ENCODE measurements at places on chromosomes 3 and 15. TPM values are rescaled to one million over a fixed set of nuclear protein-coding genes. Genes with fewer than 3 reads are reported as not detected.
A peak's percentile ranks its signal among the peaks of the same experiment; 100 is the strongest.

DNA sequence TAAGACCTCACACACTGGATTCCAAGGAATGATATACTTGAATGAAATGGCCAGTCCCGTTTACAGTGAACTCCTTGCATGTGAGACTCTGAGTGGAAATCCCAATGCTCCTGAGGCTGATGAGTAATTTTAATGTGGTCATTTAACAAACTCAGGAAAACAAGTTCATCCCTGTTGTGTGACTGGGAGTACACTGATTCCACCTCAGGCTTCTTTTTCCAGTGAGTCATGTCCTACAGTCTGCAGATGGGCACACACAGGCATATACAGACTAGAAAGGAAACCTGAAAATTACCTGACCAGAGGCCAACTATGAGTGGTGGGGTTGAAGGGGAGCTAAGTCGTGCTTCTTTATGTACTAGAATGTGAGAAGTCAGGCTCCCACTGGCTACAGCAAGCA lies 5.8 kb downstream of the SQOR start:
- DNase-seq, result no peak
- H3K27ac ChIP-seq, result no peak overlapping the region
- H3K4me3 ChIP-seq, result no peak overlapping the region
- H3K27me3 ChIP-seq, result peaks cover 42% of the 10 kb centered on the region
- H3K36me3 ChIP-seq, result no peaks in the 10 kb centered on the region

VGLL3 gene
- 10.4 TPM for total RNA-seq

DNA sequence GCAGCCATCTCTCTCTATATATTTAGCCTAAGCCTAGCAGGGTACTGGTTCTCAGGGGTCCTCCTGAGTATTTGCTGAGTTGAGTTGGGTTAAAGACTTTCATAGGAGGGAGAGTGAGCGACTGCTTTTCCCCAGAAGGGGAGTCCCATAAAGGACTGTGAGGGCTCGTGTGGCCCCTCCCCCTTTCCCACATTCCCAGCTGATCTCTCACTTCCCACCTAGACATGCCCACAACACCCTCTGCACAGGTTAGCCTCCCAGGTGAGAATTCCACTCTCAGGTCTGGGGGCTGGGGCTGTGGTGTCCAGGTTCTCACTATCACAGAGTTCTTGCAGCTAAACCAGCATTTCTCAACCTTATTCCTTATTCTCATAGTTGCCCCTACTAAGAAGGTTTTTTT lies 15.8 kb downstream of the EPHB1 start:
- peaks cover 53% of the 10 kb centered on the region for H3K4me1 ChIP-seq
- H3K4me3 ChIP-seq, result no peak overlapping the region
- H3K27ac ChIP-seq, result peak overlapping the region; percentile 34

- peaks cover 81% of the 10 kb centered on the region for H3K4me1 ChIP-seq
- no peaks in the 10 kb centered on the region for H3K27me3 ChIP-seq
- H3K4me3 ChIP-seq, result no peak overlapping the region
- H3K36me3 ChIP-seq, result peaks cover 13% of the 10 kb centered on the region
- DNase-seq, result no peak
- peak overlapping the region; percentile 38 for H3K27ac ChIP-seq
These were observed 6.6 kb downstream of the OSBPL10 start for GRCh38 chr3:31974471-31974870.

GATA2 gene
- 1.5 TPM for total RNA-seq

FGD5 gene
- 19.3 TPM for total RNA-seq

DNA sequence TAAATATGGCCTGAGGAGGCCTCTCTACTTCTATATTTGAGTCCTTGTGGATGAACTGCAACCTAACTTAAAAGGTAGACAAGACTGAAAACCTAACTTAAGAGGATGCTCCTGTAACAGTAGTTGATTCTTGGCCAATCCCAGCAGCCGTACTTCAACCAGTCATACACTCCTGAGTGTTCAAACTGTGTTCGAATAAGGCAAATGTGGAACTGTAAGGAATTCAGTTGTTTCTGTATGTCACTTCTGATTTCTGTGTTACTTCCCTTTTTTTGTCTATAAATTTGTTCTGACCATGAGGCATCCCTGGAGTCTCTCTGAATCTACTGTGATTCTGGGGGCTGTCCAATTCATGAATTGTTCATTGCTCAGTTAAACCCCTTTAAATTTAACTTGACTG lies 20.5 kb downstream of the GALK2 start:
- H3K27ac ChIP-seq, result no peak overlapping the region
- H3K4me1 ChIP-seq, result peaks cover 37% of the 10 kb centered on the region
- H3K36me3 ChIP-seq, result no peaks in the 10 kb centered on the region
- no peaks in the 10 kb centered on the region for H3K27me3 ChIP-seq

GRCh38 chr3:114660808-114661207 lies 367.0 kb downstream of the TIGIT start:
- DNase-seq, result no peak
- no peak overlapping the region for H3K27ac ChIP-seq
- no peaks in the 10 kb centered on the region for H3K27me3 ChIP-seq
- no peak overlapping the region for H3K4me3 ChIP-seq
- peaks cover 6% of the 10 kb centered on the region for H3K36me3 ChIP-seq
- H3K4me1 ChIP-seq, result peaks cover 9% of the 10 kb centered on the region

EMC7 gene
- total RNA-seq, result 32.1 TPM

GRCh38 chr15:23642413-23643044 lies 5.1 kb downstream of the MAGEL2 start:
- peak overlapping the region; percentile 38 for H3K4me3 ChIP-seq
- H3K27ac ChIP-seq, result no peak overlapping the region
- peaks cover 11% of the 10 kb centered on the region for H3K27me3 ChIP-seq
- H3K4me1 ChIP-seq, result peaks cover 6% of the 10 kb centered on the region
- peak; percentile 69 for DNase-seq

Measured in WTC11 (cell line).